T-helper 2 cell treated with Interferon-gamma antibody and Interleukin-4, amounts not matched to agents 5 μg/mL and 100 μg/mL, for 36 hours (primary cell): ENCODE measurements at places on chromosomes 3 and 15.

DNA sequence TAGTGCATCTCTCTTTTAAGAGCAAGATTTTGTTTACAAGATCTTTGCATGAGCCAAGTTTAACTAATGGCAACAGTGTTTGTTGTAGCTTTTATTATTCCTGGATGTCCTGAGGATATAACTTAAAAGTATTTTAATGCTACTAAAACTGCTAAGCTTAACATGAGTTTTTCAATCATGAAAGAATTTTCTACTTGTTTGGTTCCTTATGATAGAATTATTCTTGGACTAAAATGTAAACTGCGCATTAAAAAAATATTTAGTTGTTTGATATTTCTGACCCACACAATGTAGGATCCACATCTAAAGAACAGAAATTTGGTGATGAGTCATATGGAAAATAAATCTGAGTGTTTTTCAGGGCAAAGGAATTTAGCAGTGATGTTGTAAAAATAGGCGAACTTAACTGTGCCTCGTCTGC lies 70.8 kb downstream of the RAP2B start:
- DNase-seq, result no peak
- H3K27ac ChIP-seq, result no peak overlapping the region
- H3K36me3 ChIP-seq, result no peaks in the 10 kb centered on the region
- H3K4me3 ChIP-seq, result no peak overlapping the region
- peaks cover 6% of the 10 kb centered on the region for H3K27me3 ChIP-seq

GRCh38 chr3:123385499-123385898 lies 63.4 kb downstream of the ADCY5 start:
- H3K4me3 ChIP-seq, result no peak overlapping the region
- H3K27me3 ChIP-seq, result no peaks in the 10 kb centered on the region
- no peak for DNase-seq
- no peak overlapping the region for H3K27ac ChIP-seq

- H3K27me3 ChIP-seq, result peaks cover 7% of the 10 kb centered on the region
- H3K36me3 ChIP-seq, result no peaks in the 10 kb centered on the region
- no peak overlapping the region for H3K27ac ChIP-seq
- H3K4me3 ChIP-seq, result no peak overlapping the region
- DNase-seq, result no peak
Measured at GRCh38 chr3:131081224-131081623, 54.5 kb downstream of the NEK11 start.

DNA sequence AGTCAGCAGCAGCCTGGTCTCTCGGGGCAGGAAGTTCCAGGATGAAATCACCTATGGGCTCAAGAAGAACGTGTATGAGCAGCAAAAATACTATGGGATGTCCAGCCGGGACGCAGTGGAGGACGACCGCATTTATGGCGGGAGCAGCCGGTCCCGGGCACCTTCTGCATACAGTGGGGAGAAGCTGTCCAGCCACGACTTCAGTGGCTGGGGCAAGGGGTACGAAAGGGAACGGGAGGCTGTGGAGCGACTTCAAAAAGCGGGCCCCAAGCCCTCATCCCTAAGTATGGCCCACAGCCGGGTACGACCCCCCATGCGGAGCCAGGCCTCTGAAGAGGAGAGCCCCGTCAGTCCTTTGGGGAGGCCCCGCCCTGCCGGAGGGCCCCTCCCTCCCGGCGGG lies 12.1 kb upstream of the APEH start:
- H3K27me3 ChIP-seq, result no peaks in the 10 kb centered on the region
- H3K27ac ChIP-seq, result no peak overlapping the region
- DNase-seq, result no peak
- no peak overlapping the region for H3K4me3 ChIP-seq
- peaks cover 2% of the 10 kb centered on the region for H3K4me1 ChIP-seq

DNA sequence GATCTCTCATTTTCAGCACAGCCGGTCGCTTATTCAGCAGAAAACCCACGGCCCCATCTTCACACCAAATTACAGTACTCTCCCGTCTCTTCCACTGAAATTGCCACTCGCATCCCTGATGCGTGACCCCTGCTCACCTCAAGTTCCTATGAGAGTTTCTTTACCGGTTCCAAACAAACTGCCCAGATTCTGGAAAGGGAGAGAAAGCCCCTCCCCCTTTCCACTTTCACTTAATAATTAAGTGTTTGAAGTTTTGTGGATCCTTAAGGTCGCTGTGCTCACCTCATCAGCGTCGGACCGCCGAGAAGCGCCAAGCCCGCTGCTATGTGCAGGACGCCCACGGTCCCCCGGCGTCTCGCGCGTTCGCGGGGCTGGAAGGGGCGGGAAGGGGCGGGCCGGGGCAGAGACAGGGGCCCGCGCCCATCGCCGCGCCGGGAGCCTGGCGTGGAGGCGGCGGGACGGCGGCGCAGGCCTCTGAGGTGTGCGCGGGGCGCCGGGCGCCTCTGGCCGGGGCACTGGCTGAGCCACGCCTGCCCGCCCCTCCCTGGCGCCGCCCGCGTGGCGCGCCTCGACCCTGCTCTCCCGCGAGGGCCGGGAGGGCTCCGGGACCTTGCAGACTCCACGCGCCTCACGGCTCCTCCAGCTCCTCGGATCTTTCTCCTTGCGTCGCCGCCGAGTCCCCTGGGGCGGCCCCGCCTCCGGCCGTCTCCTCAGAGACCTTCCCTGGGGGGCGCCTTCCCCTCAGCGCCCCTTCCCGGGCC lies at the start of gene GPR156:
Gene GPR156 (minus strand): TSS at position 476 of the 761 bp plus-strand sequence. CDS start 41,124 bp downstream, outside the sequence.
- H3K4me3 ChIP-seq, result no peak within 1 kb of the TSS
- DNase-seq, result no peak
- peaks cover 61% of the 10 kb centered on the region for H3K27me3 ChIP-seq
- H3K4me1 ChIP-seq, result no peaks in the 10 kb centered on the region

DNA sequence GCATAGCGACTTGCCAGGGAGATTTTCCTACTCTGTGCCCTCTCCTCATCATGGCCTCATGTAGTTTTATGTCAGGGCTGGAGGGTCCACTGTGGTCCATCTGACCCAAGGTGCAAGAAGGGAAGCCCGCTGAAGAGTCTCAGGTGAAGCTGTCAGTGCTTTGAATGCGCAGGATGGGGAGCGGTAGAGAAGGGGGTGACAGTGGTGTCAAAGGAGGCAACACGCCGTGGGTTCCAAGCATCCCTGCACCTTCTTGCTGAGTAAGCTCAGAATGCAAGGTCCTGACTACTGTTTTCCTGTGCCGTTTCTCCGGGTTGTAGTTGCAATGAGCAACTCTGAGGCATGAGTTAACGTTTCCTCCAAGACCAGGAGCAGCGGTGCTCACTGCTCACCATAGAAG lies 44.9 kb upstream of the RAB6B start:
- peaks cover 11% of the 10 kb centered on the region for H3K4me1 ChIP-seq
- H3K36me3 ChIP-seq, result no peaks in the 10 kb centered on the region
- H3K27ac ChIP-seq, result no peak overlapping the region
- no peak for DNase-seq
- peaks cover 3% of the 10 kb centered on the region for H3K27me3 ChIP-seq
- H3K4me3 ChIP-seq, result no peak overlapping the region

DNA sequence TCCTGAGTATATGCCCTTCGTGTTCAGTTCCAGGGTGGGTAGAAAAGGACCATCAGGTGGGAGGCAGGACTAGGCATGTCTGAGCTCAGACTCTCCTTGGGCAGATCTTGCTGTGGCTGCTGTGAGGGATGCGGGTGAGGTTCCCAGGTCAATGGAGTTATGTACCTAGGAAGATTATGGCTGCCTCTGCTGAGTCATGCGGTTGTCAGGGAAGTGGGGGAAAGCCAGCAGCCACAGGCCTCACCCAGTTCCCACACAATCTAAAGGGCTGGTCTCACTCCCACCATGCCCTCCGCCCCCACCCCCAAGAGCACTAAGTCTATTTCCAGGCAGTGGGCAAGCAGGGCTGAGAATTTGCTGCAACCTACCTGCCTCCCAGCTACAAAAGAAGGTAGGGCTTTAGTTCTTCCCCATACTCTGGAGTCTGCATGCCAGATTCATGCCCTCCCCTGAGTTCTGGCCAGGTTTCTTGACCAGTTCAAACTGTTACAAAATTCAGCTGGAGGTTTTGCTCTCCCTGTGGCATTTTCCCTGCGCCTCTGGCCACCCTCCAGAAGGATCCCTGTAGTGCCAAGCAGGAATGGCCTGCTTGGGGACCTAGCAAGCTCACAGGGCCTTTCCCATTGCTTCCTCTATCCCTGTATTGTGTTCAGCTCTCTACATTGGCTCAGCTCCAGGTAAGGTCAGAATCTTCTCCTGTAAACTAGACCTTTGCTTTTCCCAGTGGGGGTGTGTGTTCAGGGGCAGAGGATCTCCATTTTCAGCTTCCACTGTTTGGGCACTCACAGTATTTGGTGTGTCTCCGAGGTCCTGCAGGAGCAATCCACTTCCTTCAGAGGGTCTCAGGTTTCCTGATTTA lies 12.7 kb upstream of the TMCO5A start:
- no peaks in the 10 kb centered on the region for H3K27me3 ChIP-seq
- no peaks in the 10 kb centered on the region for H3K36me3 ChIP-seq
- H3K4me3 ChIP-seq, result no peak overlapping the region
- no peaks in the 10 kb centered on the region for H3K4me1 ChIP-seq
- DNase-seq, result no peak

GRCh38 chr3:43755516-43756200 lies 64.9 kb downstream of the ABHD5 start:
- H3K27ac ChIP-seq, result peak overlapping the region; percentile 7
- DNase-seq, result no peak
- peaks cover 5% of the 10 kb centered on the region for H3K27me3 ChIP-seq
- H3K4me3 ChIP-seq, result no peak overlapping the region

GRCh38 chr15:58171476-58172061 lies 33.4 kb downstream of the AQP9 start:
- DNase-seq, result no peak
- H3K36me3 ChIP-seq, result no peaks in the 10 kb centered on the region
- no peaks in the 10 kb centered on the region for H3K4me1 ChIP-seq
- H3K4me3 ChIP-seq, result no peak overlapping the region
- peaks cover 16% of the 10 kb centered on the region for H3K27me3 ChIP-seq

DNA sequence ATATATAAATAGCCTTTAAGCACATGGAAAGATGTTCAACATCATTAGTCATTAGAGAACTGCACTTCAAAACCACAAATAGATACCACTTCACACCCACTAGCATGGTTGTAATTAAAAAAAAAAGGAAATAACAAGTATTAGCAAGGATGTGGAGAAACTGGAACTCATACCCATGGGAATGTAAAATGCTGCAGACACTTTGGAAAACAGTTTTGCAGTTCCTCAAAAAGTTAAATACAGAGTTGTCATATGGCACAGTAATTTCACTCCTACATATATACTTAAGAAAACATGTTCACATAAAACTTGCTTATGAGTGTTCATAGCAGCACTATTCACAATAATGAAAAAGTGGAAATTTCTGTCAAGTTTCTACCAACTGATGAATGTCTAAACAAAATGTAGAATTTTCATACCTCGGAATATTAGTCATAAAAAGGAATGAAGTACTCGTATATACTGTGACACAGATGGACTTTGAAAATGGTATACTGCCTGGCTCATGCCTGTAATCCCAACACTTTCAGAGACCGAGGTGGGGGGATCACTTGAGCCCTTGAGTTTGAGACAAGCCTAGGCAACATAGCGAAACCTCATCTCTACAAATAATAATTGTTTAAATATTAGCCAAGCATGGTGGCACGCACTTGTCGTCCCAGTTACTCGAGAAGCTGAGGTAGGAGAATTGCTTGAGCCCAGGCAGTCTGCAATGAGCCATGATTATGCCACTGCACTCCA lies 28.1 kb downstream of the BCL2A1 start:
- H3K4me3 ChIP-seq, result no peak overlapping the region
- no peak for DNase-seq
- no peaks in the 10 kb centered on the region for H3K27me3 ChIP-seq
- H3K4me1 ChIP-seq, result no peaks in the 10 kb centered on the region

DNA sequence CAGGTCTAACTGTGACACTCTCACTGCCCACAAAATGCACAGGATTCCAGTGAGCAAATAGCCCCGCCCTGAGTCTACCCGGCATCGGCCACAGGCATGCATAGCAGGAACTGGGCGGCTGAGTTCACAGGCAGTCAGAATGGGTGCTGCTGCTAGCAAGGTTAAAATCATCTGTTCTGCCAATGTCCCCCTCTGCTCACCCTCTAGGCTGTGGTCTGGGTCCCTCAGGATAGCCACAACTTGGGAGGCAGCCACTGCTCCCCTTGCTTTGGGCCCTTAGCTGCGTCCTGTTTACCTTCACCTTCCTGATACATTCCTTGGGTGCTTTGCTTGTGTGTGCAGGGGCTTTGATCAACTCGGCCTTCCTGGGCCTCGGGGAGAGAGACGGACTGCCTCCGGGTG lies 232.9 kb upstream of the RGMA start:
- no peaks in the 10 kb centered on the region for H3K27me3 ChIP-seq
- DNase-seq, result no peak

DNA sequence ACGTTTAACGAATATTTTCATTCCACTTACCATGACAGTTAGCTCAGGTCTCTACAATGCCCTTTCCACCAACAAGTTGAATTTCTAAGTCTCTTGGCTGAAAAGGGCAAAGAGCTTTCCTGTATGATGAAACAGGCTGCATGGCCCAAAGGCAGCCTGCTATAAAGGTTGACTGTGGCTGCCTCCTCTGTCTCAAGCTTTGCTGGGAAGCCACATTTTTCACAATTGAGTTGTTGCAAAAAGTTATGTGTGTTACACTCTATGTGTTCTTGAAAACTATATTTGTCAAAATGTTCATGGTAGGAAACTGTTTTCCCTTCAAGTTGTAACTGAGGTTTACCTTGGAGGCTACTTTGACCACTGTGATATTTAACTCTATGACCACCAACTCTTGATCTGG lies 49.5 kb downstream of the DZIP1L start:
- peak overlapping the region; percentile 56 for H3K27ac ChIP-seq
- no peaks in the 10 kb centered on the region for H3K36me3 ChIP-seq
- peaks cover 10% of the 10 kb centered on the region for H3K4me1 ChIP-seq
- H3K27me3 ChIP-seq, result peaks cover 20% of the 10 kb centered on the region

DNA sequence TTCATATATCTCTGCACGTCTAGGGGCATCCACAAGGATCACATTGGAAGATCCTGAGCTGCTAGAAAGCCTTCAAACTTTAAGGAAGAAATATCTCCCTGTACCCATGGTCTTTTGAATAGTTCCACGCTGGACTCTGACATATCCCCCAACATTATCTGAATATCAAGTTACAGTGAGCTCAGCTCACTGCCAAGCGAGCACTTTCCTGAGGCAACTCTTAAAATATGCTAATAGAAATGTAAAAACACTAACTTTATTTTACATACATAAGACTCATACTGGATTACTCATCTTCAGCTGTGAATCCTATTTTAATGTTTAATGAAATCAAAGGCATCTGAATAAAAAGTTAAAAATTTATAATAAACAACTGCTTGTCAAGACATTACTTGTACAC lies 420.2 kb upstream of the CCDC54 start:
- DNase-seq, result no peak
- H3K27me3 ChIP-seq, result no peaks in the 10 kb centered on the region
- H3K36me3 ChIP-seq, result no peaks in the 10 kb centered on the region

- H3K4me1 ChIP-seq, result peaks cover 25% of the 10 kb centered on the region
- peaks cover 16% of the 10 kb centered on the region for H3K27me3 ChIP-seq
- no peak for DNase-seq
- H3K4me3 ChIP-seq, result no peak overlapping the region
Measured at GRCh38 chr3:134239538-134239937, 11.1 kb downstream of the RYK start.

DNA sequence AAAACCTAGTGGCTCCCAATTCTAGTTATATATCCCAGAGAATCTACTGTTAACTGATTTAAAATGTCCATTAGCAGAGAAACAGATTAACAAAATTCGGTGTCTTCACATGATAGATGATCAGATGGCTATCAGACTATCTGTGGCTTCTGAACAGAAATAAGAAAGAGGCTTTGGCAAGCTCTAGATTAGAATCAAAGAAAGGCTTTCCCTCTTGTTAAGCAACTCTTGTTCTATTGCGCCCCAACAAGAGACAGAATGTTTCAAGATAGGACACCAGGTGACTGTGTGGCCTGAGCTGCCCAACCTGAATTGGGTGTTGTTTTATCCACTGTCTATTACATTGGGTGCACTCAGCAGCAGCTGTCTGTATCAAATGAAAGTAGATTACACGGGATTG lies 483.7 kb downstream of the FHIT start:
- no peaks in the 10 kb centered on the region for H3K4me1 ChIP-seq
- no peaks in the 10 kb centered on the region for H3K36me3 ChIP-seq
- H3K27me3 ChIP-seq, result no peaks in the 10 kb centered on the region
- no peak overlapping the region for H3K27ac ChIP-seq
- no peak overlapping the region for H3K4me3 ChIP-seq
